Ureter (tissue), 1 donor: ENCODE measurements at places on chromosomes 2 and 18. TPM values are rescaled to one million over a fixed set of nuclear protein-coding genes. Genes with fewer than 3 reads are reported as not detected.

The RBM44 gene
- 1.5 TPM for total RNA-seq

The KCNE4 gene
- total RNA-seq = 9.1 TPM

The AFF3 gene
- 25.6 TPM for total RNA-seq

The KCNIP3 gene
- total RNA-seq = 6.2 TPM

The TMEM214 gene
- total RNA-seq = 89.6 TPM

The MOGAT1 gene
- total RNA-seq = not detected

The ALPP gene
- total RNA-seq = not detected

The TMEM17 gene
- 2.0 TPM for total RNA-seq

DNA sequence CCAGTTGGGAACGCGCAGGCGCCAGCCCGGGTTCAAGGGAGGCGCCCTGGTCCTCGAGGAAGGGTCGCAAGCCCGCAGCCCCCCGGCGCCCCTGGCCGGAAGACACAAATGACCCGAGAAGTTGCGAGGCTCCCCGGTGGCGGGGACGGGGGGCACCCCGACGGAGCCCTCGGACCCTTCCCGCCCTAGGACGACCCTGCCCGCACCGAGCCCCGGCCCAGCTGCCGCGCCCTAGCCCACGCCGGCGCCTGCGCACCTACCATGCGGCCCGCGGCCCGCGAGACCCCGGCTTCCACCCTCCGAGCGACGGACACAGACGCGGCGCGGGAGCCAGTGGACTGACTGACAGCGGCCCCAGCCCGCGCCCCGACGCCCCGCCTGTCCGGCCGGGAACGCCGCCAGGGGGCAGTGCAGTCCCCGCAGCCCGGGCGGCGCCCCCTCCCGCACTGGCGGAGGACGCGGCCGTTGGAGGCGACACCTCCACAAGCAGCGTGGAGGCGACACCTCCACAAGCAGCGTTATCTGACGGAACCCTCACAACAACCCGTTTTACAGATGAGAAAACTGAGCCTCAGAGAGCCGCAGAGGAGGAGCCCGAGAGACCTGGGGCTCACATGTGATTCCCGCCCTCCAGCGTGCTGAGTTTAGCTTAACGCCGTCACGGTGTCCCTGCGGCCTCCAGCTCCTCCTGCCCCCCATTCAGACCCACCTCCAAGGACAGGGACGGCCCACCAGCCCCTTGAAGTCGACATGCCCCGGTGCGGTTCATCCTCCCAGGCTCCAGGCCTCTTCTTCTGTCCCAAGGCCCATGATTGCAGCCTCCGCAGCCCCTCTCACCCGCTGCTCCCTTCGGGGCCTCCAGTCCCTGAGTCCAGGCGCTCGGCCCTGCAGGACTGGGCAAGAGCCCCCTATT is at the start of gene NMUR1:
Gene NMUR1, minus strand, starts transcription at position 347 of the 913 bp plus-strand sequence. Its CDS starts 84 bp downstream, at position 263.
- no peak for DNase-seq

GRCh38 chr18:38648179-38648578 is 1082.6 kb upstream of the CELF4 start:
- no peak for DNase-seq

DNA sequence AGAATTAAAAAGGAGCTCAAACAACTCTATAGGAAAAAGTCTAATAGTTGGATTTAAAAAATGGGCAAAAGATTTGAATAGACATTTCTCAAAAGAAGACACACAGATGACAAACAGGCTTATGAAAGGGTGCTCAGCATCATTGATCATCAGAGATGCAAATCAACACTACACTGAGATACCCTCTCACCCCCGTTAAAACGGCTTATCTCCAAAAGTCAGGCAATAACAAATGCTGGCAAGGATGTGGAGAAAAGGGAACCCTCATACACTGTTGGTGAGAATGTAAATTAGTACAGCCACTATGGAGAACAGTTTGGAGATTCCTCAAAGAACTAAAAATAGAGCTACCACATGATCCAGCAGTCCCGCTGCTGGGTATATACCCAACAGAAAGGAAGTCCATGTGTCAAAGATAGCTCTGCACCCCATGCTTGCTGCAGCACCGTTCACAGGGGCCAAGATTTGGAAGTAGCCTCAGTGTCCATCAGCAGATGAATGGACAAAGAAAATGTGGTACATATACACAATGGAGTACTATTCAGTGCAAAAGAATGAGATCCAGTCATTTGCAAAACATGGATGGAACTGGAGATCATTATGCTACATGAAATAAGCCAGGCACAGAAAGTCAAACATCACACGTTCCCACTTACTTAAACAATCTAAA is 46.7 kb upstream of the B3GNT7 start:
- DNase-seq = no peak

- no peak for DNase-seq
These were observed 89.0 kb downstream of the RAPH1 start for GRCh38 chr2:203446071-203446481.

GRCh38 chr2:209609531-209609930 is 162.1 kb upstream of the UNC80 start:
- DNase-seq = no peak

GRCh38 chr2:165790466-165790865 is 3.6 kb downstream of the GALNT3 start:
- no peak for DNase-seq

- DNase-seq = no peak
These were observed 49.1 kb upstream of the ATP6V1B1 start for GRCh38 chr2:70886541-70886987.

DNA sequence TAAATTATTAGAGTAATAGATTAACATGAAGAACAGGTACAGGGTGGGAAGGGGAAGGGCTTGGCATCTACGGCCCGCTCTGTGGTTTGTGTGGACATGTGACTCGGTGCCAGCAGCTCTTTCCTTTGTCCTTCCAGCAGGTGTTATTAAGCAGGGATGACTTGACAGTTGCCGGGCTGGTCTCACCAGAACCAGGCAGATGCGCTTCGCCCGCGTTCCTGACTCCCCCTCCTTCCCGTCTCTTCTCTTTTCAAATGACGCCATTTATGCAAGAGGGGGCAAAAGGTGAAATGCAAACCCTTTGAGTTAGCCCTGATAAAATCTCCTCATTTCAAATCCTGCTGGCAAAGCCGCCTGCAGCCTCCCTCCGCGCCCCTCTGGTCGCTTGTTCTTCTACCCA is 38.9 kb upstream of the MGAT4A start:
- no peak for DNase-seq

GRCh38 chr2:82139979-82140611 is 1835.5 kb upstream of the LRRTM1 start:
- DNase-seq = no peak

GRCh38 chr18:44826418-44827259 is 146.0 kb downstream of the SETBP1 start:
- peak; percentile 83 for DNase-seq

- DNase-seq = no peak
These were observed 1.8 kb upstream of the SLC19A3 start for GRCh38 chr2:227719641-227720040.
